ENCODE measurements at places on chromosomes 7 and 10. TPM values are rescaled to one million over a fixed set of nuclear protein-coding genes. Genes with fewer than 3 reads are reported as not detected.

DNA sequence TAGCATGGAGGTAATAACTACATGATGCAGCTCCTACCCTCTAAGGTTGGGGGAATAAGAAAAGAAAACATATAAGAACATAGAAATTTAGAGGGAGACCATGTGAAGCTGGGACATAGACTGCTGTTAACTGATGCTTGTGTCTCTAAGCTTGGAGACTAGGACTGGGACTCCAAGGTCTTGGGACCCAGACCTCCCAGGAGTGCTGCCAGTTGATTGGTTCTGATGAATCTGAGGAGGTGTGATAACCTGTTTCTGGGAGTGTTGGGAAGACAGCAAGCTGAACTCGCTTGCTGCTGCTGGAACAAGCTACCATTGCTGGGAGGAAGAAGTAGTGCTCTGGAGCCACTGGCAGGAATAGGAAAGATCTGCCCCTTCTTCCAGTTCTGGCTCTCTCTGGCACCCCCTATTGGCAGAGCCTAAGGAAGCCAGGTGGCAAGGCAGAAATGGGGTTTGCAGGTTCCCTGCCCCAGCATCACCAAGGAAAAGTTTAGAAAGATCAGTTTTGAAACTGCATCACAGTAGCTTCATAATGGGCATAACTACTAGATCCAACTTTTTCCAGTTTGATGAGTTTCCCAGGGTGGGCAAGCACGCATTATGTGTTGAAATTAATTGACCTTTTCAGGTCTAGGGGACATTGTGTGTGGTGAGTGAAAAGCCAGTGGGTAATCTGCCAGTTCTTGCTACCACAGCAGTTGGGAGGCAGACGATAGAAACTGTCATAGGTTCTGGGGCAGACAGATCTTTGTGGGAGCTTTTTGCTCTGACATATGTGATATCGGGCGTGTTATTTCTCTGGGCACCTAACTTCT, 140.7 kb downstream of the SND1 start:
- DNase-seq = no peak

DNA sequence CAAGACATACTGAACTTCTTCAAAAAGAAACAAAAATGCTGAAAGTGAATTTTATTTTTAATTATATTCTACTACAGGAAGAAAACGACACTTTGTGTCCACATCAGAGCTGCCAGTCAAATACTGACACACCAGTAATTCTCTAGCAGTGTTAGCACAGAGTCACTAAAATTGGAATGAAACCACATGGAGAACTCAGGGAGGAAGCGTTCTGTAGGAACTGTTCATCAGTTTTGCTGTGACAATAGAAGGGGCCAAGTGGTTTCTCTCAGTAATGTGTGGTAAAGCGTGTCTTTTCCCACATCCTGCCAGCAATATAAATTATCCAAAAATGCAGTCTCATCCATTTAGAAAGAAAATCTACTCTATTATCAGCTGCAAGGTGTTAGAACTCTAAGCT, 683.3 kb downstream of the GRM8 start:
- no peak for DNase-seq

NEBL gene
- 90.1 TPM for polyA plus RNA-seq

NAPEPLD gene
- 52.8 TPM for polyA plus RNA-seq

HTR7 gene
- 0.53 TPM for polyA plus RNA-seq

DNA sequence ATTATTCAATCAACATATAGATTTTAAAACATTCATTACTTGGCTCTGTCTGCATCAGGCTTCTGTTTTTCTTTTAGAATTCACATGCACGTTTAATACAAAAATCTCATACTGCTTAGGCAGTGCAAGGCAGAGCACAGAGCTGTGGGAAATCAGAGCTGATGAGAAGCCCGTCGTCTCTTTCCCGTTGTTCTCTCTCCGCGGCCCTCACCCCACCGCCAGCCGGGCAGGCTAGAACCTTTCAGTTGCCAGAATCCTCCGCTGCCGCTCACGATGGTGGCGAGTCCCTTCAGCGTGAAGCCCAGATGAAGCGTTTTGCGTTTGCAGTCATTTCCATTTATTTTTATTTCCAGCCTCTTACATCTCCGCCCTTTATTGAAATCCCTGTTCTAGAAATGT, 648.2 kb downstream of the SDK1 start:
- DNase-seq = no peak

GSTK1 gene
- polyA plus RNA-seq = 199 TPM

PRPS1L1 gene
- not detected for polyA plus RNA-seq

- peak; percentile 59 for DNase-seq
Observed at GRCh38 chr7:137454246-137454724, 110.8 kb upstream of the PTN start.

DNA sequence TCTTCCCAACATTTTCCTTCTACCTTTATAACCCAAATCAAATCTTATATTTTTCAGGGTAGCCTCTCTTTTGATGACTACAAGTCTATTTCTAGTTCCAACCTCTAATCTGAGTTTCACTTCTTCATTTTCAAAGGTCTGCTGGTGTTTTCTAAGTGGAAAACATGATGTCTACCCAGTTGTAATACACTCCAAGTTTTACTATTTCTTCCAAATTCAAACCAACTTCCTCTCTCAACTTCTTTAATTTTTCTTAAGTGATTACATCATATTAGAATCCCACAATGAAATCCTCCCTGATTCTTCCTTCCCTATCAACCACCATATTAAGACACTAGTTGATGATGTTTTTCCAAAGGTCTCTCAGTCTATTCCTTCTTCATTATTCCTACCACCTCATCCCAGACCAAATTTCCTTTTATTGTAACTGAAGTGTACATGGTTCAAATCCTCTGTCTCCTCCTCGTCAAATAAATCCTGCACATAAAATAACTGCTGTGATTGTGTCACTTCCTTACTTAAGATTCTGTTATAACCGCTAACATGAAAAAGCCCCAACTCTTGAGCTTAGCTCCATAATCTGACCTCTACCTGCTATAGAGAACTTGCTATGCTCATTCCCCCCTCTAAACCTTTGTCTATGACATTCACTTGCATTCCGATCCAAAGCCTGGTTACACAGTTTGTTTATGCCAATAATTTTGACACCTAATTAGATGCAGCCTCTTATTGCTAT, 12.7 kb downstream of the TAS2R38 start:
- DNase-seq = no peak

ANLN gene
- 45.3 TPM for polyA plus RNA-seq

PDZD8 gene
- 48.4 TPM for polyA plus RNA-seq

Measured in left kidney (tissue), 8 donors.